ENCODE measurements at places on chromosomes 6 and 20.
A peak's percentile ranks its signal among the peaks of the same experiment; 100 is the strongest.

GRCh38 chr20:12965212-12965869 lies 43.4 kb upstream of the SPTLC3 start:
- no peak for DNase-seq

DNA sequence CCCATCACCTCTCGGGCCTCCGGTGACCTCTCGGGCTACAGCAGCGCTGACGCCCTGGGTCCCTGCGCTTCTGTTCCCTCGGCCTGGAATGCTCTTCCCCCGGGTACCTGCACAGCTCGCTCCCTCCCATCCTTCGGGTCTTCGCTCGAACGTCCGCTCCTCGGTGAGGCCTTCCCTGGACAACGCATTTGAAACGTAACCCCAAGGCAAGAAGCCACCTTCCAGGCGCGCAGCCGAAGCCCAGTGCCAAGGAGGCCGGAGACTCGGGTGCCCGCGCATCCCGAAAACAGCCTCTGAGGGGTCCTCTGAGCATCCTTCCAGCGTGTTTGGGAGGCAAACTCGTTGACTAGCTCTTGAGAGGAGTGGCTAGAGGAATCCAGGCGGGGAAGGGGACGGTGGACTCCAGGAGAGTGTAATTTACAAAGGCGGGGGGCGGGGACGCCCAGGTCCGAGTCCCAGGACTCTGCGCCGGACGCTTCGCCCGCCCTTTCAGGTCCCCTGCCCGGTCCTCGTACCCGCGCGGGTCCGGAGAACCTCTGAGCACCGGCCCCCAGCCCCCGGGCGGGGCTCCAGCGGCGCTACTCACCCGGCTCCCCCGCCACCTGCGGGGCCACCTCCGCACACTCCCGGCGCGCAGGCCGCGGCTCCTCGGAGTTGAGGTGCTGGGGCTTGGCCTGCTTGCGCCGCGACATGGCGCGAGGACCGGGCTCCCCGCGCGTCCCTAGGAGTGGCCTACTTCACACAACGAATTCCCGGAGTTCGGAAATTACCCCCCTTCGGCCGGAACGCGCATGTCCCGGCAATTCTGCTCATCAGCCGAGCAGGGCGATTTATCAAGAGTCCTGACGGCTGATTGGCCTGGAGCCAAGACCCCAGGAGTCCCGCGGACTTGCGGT lies 86.8 kb downstream of the ZFP64 start:
- DNase-seq = no peak

DNA sequence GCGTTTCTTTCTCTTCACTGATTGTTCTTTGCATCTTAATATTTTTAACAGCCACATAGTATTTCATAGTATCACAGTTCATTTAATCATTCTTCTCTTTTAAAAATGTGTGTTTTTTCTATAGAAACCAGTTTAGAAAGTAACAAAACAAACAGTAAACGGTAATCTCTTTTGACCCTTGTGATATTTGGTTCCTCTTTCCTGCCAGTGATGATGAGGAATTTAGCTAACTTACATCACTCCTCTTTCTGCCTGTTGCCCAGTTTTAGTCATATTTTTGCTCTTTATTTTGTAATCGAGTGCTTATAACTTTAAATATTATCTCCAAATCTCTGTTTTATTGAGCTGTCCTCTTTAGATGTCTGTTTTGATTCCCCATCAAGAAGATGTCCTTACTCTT lies 38.1 kb upstream of the ZBTB24 start:
- DNase-seq = no peak

DNA sequence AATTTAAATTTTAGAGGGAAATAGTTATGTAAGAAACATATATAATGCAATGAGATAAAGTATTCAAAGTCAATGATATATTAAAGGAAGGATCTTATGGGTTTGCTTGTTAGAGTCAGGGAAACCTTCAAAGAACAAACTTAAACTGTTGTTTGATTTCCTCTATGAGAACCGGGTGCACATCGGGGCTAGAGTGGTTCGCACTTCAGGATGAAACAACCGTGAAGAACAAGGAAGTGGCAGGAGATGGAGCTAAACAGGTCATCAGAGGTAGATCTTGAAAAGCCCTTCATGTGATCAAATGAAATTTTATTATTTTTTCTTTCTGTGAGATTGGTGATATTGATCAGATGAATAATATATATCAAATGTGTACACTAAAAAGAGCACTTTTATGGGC lies 951.9 kb upstream of the FLRT3 start:
- DNase-seq = no peak

- DNase-seq = no peak
These were observed 14.8 kb downstream of the CLIC5 start for GRCh38 chr6:46000905-46001304.

DNA sequence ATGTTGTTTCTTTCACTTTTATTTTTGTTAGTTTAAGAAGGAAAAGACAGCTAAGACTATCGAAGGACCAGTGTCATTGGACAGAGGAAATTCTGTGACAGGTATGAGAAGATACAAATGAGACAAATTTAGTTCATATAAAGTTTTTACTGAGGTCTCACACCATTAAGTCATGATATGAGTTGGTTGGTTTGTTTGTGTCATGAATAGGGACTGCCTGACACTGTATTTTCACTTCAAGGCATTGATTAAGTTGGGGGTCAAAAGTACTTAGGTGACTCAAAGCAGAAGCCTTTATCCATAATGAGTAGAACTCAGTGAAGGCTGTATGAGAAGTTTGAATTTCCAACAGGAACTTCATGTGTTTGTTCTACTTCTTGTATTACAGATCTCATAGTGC lies 21.3 kb upstream of the HIVEP2 start:
- DNase-seq = no peak

GRCh38 chr6:164007881-164008280 lies 593.4 kb downstream of the QKI start:
- DNase-seq = no peak

DNA sequence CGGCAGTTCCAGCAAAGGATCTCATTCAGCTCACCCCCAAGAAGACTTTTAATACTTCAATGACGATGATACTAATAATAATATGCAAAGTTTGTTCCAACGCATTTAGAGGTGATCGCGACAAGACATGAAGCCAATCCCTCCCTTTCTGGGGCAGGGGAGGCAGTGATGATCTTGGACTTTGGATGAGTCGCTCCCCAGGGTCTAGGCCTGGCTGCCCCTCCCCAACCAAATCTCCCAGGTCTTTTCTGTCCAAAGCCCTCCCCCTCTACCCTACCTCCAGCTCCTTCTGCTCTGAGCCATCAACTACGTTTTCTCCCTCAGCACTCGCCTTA lies 33.9 kb downstream of the HLA-A start:
- no peak for DNase-seq

GRCh38 chr20:57212534-57213276 lies 53.7 kb downstream of the BMP7 start:
- DNase-seq = no peak

GRCh38 chr6:31736021-31736767 lies at the start of gene CLIC1:
Gene CLIC1 (minus strand): TSS chr6:31736530. CDS start chr6:31736300, 230 bp downstream.
- DNase-seq = peak; percentile 61

DNA sequence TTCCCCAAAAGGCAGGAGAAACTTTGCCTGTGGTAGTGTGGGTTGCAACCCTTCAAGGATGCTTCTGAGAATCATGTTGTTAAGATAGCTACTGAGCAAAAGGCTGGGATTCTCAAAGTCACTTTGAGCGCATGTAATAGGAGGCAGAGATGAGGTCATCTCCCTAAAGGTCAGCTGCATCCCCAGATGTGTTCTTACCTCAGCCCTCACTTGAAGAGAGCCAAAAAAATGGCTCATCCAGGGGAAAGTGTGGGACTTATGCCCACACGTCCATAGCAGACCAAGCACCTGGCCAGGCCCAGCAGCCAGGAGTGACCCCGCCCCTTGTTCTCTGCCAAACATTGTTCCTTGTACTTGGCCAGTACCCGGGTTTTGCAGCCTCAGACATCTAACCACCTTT lies 187.0 kb upstream of the BMP2 start:
- DNase-seq = no peak

DNA sequence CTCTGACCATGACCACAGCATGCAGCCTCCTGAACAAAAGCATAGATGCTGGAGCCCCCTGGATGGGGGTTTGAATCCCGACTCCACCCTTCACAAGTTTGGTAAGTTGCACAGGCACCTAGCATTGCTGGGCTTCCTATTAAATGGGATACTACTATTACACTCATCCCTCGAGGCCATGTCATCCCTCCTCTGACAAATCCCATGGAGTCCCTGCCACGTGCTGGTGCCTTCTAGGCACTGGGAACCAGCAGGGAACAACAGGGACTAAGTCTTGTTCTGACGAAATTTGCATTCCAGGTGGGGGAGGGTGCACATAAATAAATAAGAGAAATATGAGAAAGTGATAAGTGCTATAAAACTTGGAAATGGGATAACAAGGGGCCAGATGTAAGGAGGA lies 15.3 kb upstream of the SIRPA start:
- DNase-seq = no peak

DNA sequence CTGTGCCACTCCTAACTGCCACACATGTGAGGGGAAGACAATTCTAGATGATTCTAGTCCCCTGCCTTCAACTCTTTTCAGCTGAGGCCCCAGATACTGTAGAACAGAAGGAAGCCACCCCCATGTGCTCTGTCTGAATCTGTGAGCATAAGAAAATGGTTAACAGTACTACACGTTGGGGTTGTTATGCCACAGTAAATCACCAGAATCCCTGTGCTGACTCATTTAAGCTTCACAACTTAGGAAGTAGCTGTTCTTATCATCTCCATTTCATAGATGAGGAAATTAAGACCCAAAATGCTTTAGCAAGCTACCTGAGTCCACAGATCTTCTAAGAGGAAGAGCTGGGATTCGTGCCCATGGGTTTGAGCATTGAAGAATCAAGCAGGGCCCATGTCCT lies 27.4 kb upstream of the SCRT2 start:
- no peak for DNase-seq

DNA sequence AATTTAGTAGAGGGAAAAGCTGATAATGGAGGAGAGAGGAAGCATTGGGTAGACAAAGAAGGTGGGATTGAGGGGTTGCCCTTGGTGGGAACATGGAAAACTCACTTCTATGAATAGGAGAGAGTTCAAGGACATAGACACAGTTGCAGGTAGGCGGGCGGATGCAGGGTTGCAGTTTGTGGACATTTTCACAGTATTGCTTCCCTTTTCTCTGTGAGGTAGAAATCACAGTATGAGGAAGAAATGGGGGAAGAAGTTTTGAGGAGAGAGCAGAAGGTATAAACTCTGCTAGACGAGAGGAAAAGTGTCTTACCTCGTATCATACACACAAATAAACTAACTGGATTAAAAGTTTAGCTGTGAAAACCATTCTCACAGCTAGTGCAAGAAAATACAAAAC lies 200.7 kb upstream of the ECI2 start:
- no peak for DNase-seq

GRCh38 chr20:43800186-43800585 lies 73.4 kb upstream of the GTSF1L start:
- DNase-seq = no peak

- DNase-seq = no peak
These were observed 11.2 kb downstream of the VEGFA start for GRCh38 chr6:43780941-43781928.

- DNase-seq = no peak
These were observed 17.4 kb downstream of the MACROD2 start for GRCh38 chr20:14012671-14013070.

- DNase-seq = no peak
These were observed 71.1 kb downstream of the SRC start for GRCh38 chr20:37416848-37417616.

- no peak for DNase-seq
These were observed 13.3 kb upstream of the TREM2 start for GRCh38 chr6:41176189-41176588.

DNA sequence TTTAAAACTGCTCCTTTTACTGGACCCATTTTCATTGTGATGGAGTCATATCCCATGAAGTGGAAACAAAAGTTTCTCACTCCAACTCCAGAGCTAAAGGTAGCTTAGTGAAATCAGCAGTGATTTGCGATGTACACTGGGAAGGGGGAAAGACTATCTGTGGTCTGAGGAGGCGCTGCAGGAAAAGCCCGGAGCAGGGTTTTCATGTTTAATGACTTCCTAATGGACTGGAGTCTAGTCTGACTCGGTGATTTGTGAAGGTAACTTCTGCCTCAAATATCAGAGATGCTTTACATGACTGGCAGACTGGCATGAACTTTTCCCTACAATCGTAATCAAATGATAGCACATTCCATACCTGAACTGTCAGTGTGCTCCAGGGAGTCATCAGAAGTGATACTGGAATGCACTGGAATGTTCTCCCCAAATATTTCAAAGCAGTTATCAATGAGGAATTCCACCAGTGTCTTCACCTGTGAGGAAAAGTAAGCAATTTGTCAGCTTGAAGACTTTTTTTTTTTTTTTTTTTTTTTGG lies 7.0 kb downstream of the TAGAP start:
- no peak for DNase-seq

- DNase-seq = no peak
These were observed 165.7 kb upstream of the PTPRK start for GRCh38 chr6:128686084-128686483.

- DNase-seq = no peak
These were observed at the start of gene PRR18 for GRCh38 chr6:166308033-166308768. Gene PRR18 (minus strand): TSS chr6:166308392. CDS start chr6:166308142, 250 bp downstream.

- no peak for DNase-seq
These were observed 50.7 kb upstream of the PRND start for GRCh38 chr20:4671015-4671414.

- no peak for DNase-seq
These were observed 4.9 kb upstream of the BIRC7 start for GRCh38 chr20:63230800-63231268.

DNA sequence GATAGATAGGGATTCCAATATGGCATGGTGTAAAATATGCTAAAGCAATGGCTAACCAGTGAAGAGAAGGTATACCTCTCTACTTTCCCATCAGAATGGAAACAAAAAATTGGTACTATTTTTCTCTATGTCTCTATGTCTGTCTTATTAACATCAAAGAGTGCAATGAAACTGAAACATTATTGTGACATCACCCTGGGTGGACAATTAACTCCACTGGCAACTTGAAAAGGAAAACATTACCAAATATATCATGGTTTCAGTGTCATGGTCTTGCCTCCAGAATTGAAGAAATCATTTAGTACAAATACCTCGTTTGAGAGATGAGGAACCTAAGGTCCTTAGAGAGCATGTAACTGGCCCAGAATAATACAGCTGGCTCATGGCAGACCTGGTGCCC lies 1132.5 kb upstream of the MAP3K7 start:
- no peak for DNase-seq

- DNase-seq = no peak
These were observed 147.7 kb downstream of the KCNQ5 start for GRCh38 chr6:72769459-72770125.

DNA sequence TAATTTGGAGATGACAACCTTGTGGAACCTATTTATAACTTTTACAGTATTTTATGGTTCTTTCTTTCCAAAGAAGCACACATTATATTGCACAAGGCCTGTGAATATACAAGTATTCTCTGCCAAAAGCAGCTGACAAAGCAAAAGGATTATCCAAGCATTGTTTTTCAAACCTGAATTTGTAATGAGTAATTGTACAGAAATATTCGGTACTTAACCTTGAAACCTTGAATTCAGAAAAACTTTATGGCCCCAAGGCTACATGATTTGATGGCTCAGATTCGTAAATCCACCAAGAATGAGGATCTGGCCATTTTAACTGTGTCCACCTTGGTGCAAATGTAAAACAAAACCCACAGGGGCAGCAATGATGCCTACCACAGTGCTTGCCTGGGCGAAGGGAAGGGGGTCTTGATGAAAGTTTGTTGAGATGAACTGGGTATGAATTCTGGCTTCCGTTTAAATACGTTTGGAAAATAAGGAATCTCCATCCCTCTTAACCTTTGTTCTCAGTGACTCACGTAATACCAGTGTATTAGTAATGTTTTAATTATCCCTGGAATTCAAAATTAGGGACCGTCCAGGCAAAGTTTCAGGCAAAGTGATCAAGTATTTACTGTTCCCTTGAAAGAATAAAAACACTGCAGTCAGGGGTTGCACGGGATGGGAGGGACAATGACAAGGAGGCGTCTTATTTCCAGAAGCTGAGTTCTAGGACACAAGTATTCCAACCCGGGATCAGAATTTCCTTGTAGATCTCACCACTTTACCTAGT lies 2.7 kb upstream of the RBM24 start:
- DNase-seq = no peak
